ENCODE measurements at places on chromosomes 1 and 21. TPM values are rescaled to one million over a fixed set of nuclear protein-coding genes. Genes with fewer than 3 reads are reported as not detected.

LCE2C gene
- total RNA-seq: not detected

PIK3C2B gene
- total RNA-seq: 18.1 TPM

ATP1A4 gene
- total RNA-seq: under 0.01 TPM

LENEP gene
- 0.63 TPM for total RNA-seq

CD34 gene
- total RNA-seq: 0.42 TPM

SPRR2B gene
- not detected for total RNA-seq

REN gene
- total RNA-seq: not detected

NOS1AP gene
- under 0.01 TPM for total RNA-seq
